ENCODE measurements at places on chromosomes 4 and X.
A peak's percentile ranks its signal among the peaks of the same experiment; 100 is the strongest.

GRCh38 chr4:152278505-152279233, 257.2 kb downstream of the FBXW7 start:
- DNase-seq = no peak

DNA sequence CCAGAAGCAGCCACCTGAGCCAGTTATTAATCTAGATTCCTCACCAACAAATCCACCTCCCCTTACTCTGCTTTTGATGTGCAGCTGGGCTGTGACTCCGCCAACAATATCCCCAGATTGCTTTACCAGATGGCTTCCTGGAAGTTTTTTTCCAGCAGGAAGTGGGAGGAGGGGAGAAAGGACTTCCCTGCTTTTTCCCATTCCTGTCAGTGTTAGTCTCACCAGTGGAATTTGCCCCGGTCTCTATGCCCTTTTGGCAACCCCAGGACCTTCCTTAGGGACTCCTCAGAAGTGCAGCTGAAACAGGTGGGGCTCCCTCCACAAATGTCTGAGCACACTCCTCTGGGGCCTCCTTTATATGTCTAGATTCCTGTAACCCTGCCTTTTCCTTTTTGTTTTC, 465.2 kb upstream of the IGFBP7 start:
- DNase-seq = no peak

- peak; percentile 7 for DNase-seq
Measured at GRCh38 chr4:26787461-26788340, 72.9 kb upstream of the STIM2 start.

GRCh38 chrX:2696698-2697215, 5.7 kb downstream of the CD99 start:
- no peak for DNase-seq

DNA sequence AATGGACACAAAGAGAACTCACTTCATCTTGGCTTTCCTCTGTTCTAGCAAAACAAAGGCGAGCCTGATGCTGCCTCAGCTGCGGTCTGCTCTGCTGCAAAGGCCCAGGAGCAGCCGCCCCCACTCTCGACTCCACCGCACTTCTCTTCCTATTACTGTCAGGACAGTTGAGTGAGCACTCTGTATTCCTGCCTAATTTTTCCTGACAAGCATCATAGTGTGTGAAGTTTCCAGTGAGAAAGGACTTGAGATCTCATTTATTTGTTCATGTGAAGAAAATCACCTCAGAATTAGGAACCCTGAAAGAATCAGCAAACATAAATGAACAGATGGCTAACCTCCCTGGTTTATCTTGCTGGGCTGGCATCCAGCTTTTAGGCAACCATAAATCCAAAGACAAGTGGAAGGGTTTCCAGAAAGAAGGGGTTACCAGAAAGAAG, 15.6 kb downstream of the SCARB2 start:
- DNase-seq = peak; percentile 79

GRCh38 chrX:16578218-16578617, 71.7 kb upstream of the S100G start:
- no peak for DNase-seq

DNA sequence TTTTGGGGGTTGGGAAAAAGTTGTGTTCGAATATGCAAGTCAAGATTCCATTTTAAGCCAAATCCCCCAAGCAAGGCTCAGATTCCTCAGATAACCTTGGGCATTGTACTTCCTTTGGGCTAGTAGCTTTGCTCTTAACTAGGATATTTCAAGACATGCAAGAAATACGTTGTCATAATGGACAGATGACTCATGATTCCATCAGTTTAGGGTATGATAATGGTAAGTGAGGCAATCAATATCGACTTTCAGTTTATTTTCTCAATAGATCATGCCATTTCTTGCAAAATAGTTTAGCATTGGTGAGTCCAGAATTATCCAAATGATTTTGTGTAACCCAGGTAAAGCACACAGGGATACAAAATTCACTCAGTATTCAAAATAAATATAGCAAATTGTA, 25.4 kb downstream of the CFAP299 start:
- DNase-seq = no peak

- DNase-seq = no peak
Measured at GRCh38 chr4:7542781-7543180, 108.1 kb upstream of the PSAPL1 start.
